Esophagus squamous epithelium (tissue), 5 donors: ENCODE measurements at places on chromosomes 3 and 15. TPM values are rescaled to one million over a fixed set of nuclear protein-coding genes. Genes with fewer than 3 reads are reported as not detected.

DNA sequence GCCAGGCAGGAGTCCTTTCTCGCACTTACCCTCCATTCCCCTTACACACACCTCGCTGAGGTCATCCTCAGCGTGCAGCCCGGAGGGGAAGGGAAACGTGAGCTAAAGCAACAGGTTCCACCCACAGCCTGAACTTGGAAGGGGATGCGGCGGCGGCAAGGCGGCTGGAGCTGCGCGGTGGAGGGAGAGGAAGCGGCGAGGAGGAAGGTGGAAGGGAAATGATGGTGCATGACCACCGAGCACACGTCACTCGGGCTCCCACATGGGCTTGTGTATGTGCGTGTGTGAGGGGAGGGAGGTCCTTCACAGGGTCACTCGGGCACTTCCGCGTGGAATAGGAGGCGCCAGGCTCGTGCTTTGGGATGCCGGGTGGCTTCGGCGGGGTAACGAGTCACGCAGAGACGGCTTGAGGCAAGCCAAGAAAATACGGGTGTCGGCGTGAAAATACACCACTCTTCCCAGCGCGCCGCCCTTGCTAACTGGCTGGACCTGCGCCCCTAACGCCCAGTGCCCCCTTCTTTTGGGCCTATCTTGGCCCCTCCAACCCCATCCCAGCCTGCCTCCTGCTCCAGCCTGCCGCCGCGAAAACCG lies 225.5 kb upstream of the IL12A start:
- DNase-seq = peak; percentile 1

GRCh38 chr3:113712129-113712528 lies 15.7 kb upstream of the USF3 start:
- no peak for DNase-seq

- DNase-seq = no peak
These were observed 158.6 kb upstream of the NR2E3 start for GRCh38 chr15:71651750-71652186.

DNA sequence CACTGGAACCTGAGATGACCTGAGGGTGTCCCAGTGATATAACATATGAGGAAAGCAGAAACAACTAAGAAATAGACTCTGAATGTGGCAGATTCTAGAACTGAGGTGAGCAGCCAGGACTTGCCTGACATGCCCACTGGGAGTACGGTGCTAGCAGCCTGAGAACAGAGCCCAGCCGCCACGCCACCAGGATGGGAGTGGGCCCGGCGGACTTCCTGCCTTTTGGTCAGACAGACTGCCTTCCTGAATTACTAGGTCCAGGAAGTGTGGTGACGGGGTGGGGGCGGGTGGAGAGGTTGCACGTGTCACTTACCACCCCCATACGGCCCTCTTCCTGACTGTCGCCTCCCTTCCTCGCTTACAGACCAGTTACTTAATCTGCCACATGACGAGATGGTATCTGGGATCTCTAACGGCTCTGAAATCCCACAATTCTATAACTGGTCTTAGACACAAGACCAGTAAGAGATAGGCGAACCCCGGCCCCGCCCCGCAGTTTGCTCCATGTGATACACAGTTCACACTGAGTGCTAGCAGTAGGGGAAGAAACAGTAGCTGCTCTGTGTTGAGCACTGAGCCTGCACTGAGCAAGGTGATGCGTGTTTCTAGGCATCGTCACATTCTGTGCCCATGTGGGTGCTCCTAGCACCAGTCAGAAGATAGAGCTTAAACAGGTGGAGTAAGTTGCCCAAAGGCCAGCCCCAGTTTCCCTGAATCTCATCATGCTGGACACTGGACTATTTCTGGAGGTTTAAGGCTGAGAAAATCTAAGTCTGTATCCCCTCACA lies 95.7 kb downstream of the CPN2 start:
- no peak for DNase-seq

DNA sequence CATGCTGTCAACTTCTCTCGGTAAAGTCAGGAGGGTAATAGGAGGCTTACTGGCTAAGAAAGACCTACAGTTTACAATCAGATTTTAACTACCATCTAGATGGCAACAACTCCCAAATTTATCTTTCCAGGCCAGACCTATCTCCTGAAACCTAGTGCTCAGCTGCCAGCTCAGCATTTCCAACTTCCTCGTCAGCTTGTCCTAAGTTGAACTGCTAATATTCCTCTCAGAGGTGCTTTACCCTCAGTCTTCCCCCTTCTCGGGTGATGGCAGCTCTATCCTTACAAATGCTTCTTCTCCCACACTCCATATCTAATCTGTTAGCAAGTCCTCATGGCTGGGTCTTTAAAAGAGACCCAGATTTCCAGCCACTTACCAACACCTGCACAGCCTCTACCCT lies 36.9 kb upstream of the UBE2E2 start:
- DNase-seq = no peak

DNA sequence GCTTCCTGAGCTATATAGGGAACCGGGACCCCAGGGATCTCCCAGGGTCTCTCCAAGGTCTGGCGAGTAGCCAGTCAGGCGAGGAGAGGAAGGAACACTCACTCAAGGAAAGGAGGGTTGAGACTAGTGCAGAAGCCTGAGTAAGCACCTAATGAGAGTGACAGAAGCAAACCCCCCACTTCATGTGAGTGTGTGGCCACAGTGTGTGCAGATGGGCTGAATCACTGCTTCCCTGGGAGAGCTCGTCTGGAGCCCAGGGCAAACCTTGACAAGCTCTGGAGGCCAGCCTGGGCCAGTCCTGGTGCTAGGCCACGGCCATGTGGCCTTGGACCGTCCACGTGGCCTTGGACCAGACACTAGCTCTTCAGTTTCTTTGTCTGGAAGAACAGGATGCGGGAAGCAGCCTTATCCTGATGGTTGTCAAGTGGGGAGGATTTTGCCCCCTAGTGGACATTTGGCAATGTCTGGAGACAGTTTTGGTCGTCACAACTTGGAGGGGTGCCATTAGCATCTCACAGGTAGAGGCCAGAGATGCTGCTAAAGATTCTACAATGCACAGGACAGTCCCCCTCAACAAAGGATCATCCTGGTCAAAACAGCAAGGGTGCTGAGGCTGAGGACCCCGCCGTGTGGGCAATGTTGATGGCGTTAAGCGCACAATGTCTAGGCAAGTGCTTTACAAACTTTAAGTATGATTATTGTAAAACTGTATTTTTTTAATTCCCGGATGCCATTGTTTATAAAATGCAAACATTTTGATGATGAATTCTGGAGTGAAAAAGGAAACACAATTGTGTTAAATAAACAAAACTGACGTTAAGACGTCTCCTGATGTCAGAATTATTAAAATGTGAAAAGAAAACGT lies 34.8 kb upstream of the CTSH start:
- DNase-seq = no peak

- no peak for DNase-seq
These were observed 692 bp downstream of the SCAANT1 start for GRCh38 chr3:63911509-63911872.

DNA sequence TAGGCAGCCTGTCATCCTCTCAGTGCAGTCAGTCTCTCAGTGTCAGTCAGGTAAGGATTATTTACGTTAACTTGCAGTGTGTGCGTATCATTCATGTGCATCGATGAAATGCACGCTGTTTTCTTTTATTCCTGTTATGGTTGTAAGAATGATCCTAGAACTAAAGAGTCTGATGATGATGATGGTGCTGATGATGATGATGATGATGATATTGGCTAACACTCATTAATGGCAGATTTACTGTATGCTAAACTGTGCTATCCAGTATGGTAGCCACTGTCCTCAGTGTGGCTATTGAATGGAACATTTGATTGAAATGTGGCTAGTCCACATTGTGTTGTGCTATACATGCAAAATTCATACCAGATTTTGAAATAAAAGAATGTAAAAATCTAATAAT lies 39.4 kb downstream of the FANCI start:
- DNase-seq = no peak

DNA sequence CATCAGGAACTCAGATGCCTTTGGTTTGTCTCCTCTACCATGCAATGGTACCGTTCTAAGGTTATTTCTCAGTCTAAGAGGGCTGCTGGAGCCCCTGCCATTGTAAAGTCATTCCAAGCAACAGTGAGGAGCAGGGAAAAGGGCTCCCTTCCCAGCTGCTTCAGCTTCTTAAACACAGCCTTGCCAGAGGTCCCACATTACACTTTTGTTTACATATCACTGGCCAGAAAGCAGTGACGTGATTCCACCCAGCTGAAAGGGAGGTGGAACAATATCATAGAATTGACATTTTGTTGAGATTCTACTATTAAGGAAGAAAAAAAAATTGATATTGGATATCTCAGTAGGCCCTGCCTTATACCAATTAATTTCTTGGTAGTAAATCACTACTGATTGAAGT lies 194.6 kb downstream of the SUCLG2 start:
- DNase-seq = no peak

GRCh38 chr3:71240034-71240433 lies 343.5 kb downstream of the FOXP1 start:
- DNase-seq = no peak

DNA sequence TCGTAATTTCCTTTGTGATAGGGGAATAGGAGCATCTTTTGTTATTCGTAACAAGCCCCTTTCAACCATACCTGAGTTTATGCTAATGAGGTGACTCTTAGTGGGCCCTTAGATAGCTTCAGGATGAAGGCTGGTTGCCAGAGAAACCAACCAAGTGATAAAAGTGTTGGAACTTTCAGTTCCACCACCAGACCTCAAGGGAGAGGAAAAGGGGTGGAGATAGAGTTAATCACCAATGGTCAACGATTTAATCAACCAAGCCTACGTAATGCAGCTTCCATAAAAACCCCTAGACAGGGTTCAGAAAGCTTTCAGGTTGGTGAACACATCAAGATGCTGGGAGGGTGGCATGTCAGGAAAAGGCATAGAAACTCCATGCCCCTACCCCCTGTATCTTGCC lies 33.0 kb downstream of the HERC1 start:
- no peak for DNase-seq

DNA sequence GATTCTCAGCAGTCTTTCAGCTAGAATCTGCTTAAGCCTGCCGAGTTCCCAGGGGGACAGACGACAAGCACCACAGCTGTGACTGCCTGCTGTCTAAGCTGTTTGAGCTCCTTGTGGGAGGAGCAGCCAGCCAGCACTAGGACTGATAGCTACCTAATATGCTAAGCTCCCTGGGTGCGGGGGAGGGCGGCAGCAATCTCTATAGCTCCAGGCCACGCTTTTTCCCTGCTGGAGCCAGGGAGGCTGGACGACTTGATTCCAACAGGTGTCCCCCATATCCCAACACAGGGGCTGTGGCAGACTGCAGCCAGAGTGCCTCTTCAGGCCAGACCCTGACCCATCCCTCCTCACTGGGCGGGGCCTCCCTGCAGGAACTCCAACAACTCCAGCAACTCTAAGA lies 134.1 kb upstream of the ARPP21 start:
- no peak for DNase-seq

- no peak for DNase-seq
These were observed 70.4 kb downstream of the CBLB start for GRCh38 chr3:105798381-105798934.

BNC1 gene
- 23.7 TPM for total RNA-seq

FETUB gene
- total RNA-seq = 0.94 TPM
